ENCODE measurements at places on chromosomes 5 and 9.

- DNase-seq: no peak
These were observed 62.1 kb upstream of the FANCC start for GRCh38 chr9:95379630-95380029.

GRCh38 chr5:9544056-9544455, 1.8 kb downstream of the SEMA5A start:
- DNase-seq: no peak

DNA sequence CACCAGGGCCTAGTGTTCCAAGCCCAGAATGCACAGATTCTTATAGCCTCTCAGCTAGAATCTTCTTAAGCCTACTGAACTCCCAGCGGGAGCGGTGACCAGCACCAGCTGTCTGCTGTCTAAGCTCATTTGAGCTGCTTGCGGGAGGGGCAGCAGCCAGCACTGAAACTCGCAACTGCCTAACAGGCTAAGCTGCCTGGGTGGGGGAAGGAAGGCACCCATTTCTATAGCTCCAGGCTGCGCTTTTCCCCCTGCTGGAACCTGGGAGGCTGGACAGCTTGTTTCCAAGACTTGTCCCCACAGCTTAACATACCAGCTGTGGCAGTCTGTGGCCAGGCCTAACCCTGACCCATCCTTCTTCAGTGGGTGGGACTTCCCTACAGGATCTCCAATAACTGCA, 512.9 kb downstream of the EFNA5 start:
- no peak for DNase-seq

- no peak for DNase-seq
These were observed 48.9 kb downstream of the PDE6A start for GRCh38 chr5:149895416-149896345.

DNA sequence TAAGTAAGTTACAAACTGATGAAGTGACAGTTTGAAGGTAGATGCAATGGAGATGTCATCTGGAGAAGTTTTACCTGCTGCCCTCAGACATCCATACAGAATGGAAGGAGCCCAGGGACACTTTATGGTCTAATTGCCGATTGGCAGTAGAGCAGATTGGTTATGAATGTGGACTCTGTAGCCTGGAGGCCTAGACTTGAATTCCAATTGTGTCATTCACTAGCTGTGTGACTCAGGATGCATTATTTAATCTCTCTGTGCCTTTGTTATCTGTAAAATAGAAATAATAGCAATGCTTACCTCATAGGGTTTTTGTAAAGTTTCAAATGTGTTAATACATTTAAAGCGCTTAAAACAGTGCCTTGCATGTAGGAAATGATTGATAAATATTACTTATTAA, 5.2 kb upstream of the TCERG1 start:
- DNase-seq: no peak

DNA sequence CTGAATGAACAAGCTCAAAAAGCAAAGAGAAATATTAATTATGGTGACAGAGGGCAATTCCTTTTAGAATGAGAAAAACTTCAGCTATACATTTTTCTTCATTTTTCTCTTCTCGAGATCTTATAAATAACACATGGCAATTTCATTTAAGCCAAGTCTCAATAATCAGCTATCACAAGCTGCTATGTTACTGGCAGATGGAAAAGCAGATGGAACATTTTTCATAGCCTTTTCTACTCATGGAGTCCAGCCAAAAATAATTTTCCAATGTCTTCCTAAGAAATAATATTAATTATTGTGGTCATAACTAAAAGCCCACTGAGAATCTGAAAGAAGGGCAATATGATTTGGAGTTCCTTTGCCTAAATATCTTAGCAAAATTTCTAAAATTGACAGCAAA, 35.6 kb downstream of the SKIC3 start:
- DNase-seq: no peak

GRCh38 chr9:94511955-94512265, 43.0 kb upstream of the PCAT7 start:
- no peak for DNase-seq

- DNase-seq: no peak
These were observed 22.7 kb downstream of the CHD1 start for GRCh38 chr5:98905857-98906688.

GRCh38 chr5:82512025-82512424, 233.9 kb upstream of the RPS23 start:
- no peak for DNase-seq

- no peak for DNase-seq
These were observed 19.4 kb downstream of the LAMC3 start for GRCh38 chr9:131028221-131028884.

DNA sequence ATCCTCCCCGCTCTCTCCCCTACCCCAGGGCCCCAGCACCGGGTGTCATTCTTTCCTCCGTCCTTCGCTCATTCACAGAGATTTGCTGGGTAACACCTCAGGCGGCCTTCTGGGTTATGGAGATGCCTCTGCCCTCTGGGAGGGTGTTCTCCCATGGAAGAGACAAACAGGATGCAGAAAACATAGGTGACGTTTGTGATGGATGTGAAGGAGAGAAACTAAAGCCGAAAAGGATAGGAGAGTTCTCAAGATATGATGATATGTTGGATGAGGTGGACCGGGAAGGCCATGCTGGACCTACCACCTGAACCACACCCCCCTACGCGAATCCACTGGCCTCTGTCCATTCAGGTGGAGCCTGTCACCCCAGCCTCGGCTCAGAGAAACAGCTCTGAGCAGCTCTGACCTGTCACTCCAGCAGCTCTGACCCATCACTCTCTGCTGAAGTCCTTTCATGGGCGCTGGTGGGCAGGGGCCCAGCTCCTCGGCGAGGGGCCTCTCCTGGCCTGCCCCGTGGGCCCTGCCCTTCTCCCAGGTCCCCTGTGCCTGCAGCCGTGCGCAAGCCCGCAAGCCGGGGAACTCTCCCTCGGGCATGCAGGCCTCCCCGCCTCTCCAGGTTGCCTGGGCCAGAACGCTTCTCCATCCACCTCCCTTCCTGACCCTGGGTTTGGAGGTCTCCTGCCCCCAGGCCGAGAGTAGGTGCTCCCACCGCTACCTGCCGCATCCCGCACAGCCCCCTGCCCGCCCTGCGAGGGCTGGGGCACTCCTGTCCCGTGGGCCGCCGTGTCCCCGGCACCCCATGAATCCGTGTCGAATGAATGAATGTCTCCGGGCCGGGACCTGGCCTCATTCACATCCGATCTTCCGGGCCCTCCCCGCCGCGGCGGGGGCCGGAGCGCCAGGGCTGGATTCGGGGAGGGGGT, 717 bp upstream of the NCS1 start:
- DNase-seq: no peak

DNA sequence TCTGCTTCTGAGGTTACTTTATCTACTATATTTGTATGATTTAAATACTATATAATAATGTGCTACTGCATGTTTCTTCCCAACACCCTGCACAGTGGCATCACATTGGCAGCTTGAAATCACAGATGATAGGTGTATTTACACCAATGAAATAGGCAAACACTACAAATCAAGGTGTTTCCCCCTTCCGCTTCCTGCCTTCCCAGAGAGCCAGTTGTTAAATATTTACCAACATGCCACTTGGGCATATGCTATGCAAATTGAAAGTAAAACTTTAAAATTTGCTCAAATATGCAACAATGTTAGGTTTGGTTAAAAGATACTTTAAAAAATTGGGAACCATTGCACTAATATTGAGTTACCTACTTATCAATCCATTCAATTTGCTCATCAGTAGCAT, 58.2 kb upstream of the SMARCA2 start:
- DNase-seq: no peak

DNA sequence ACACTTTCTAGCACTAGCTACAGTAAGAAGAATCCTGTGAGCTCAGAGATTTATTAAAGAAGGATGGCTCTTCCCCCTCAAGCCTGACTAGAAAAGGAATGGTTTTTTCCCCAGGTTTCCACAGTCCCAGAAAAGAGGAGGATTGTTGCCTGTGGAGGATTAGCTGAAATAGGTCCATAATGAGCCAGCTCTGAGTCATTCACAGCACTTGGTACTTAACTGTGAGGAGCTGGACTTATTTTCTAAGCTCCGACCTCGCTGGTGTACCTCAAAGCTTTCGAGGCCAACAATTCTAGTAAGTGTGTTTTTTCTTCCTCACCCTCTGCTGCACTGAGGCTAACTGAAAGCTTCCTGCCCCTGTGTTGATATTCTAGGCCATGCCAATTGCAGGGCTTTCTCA, 222.5 kb upstream of the IL12B start:
- DNase-seq: no peak

DNA sequence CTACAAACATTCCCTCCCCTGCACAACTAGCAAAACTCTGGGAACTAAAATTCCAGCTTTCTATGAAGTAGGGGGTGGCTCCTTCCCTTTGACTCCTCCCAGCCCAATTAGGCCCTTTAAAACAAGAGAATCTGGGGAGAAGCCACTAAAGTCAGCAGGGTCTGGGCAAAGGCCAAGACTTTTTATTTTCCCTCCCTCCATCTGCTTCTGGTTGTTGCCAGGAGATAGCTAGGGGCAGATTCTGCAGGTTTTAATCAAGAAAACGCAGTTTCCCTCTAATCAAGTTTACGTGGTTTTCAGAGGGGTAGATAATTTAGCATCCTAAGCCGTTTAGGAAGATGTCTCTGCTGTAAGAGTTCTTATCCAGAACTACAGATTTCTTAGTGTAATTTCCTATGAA, 114.5 kb upstream of the CDH6 start:
- no peak for DNase-seq

- no peak for DNase-seq
These were observed 14.1 kb upstream of the LRRC19 start for GRCh38 chr9:27019589-27019988.

GRCh38 chr5:150239099-150239793, 49.4 kb downstream of the SLC6A7 start:
- no peak for DNase-seq

- DNase-seq: no peak
These were observed 46.7 kb downstream of the IL31RA start for GRCh38 chr5:55897905-55898304.

DNA sequence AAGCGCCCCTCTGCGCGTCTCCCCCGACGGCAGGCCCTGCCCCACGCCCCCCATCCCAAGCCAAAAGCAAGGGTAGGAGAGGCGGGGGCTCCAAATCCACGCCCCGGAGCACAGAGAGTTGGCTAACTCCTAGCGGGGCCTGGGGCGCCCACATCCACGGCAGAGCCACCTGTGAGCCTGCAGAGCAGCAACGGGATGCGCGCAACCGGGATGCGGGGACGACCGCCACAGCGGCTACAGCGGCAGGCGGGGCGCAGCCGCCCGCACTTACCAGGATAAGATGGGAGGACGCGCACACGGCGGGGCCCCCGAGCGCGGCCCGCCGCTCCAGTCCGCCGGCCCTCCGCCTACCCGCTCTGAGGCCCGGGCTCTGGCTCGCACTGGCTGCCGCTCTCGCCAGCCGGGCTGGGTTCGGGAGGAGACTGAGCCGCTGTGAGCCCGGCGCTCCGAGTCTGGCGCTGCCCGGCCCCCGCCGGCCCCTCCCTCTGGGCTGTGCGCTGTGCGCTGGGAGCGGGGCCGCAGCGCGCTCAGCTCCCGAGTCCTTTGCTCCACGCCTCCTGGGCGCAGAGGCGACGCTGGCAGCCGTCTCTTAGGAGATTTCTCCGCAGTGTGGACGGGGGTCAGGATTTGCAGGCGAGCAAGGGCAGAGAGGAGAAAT, at the start of gene SLC24A2:
TSS of gene SLC24A2 (minus strand) at position 424 of the 658 bp plus-strand sequence.
- DNase-seq: no peak

DNA sequence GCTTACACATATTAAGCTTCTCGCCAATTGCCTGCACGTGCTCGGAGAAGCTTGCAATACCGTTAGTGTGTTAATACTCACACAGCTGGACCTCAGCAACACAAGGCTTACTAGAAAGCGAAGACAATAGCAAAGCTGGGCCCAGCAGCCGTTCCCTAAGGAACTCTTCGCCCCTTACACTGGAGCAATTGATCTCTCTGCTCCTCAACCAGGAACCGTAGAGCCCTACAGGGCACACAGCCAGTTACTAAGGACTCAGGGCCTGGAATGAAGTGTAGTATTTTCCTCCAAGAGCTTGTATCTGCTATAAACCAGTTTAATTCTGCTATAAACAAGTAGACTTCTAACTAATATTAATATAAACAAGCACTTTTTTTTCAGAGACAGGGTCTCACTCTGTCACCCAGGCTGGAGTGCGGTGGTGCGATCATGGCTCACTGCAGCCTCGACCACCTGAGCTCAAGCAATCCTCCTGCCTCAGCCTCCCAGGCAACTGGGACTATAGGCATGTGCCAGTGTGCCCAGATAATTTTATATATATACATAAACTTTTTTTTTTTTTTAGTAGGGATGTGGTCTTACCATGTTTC, 67.0 kb upstream of the SIMC1 start:
- DNase-seq: no peak

- DNase-seq: no peak
These were observed 3.8 kb downstream of the FAM114A2 start for GRCh38 chr5:154034944-154035343.

- DNase-seq: no peak
These were observed 26.6 kb upstream of the CRB2 start for GRCh38 chr9:123329329-123329955.

DNA sequence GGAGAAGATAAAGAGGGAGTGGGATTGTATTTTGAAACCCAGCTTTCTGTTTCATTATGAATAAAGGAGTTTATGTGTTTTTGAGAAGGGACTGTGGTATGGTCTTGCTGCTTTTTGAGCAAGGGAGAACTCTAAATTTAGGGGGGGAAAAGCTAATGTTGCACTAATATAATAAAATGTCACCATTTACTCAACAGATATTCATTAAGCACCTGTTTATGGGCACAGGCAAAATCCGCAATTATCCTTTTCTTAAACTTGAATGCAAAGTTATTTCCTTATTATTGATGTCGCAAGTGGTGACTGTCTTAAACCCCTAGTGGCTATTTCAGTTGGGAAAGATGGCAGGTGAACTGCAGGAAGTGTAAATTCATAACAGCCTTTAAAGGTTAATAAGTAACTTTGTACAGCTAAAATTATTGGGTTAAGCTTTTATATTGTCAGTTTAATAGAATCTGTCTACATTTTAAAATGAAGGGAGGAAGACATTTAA, 1.5 kb downstream of the CDC42SE2 start:
- DNase-seq: no peak

- no peak for DNase-seq
These were observed 133.4 kb downstream of the GRIA1 start for GRCh38 chr5:153623751-153624450.

DNA sequence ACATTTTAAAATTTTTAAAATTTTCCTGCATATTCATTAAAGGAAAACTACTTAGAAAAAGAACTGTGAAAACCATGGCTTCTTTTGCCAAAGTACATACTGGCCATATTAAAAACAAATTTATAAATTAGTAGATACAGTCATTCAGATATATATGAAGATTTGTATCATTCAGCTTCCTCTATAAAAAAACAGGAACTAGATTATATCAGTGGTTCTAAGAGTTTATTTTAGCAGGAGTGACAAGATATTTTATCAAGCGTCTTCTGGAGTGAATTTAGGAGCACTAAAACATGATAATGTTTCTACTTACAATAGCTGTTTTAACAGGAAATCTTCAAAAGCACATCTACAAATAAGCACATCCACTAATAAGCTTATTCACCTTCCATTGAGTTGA, 171.4 kb downstream of the RAPGEF6 start:
- DNase-seq: no peak

DNA sequence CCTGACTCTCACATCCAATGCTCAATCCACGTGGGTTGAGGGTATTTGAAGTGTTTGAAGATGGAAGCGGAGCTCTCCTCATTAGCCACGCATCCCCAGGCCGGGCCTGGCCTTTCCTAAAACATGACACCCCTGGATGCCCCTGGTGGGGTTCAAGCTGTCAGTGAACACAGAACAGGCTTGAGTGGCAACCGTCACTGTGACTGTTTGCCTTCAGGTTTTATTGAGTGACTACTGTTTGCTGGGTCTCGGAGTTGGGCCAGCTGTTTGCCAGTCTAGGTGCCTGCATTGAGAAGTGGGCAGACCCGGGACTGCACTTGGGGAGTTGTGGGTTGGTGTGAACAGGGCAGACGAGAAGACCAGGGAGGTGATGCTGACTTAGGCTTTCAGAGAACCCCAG, 7.8 kb upstream of the OLFM1 start:
- DNase-seq: no peak
